ENCODE measurements at places on chromosomes 6 and 20. TPM values are rescaled to one million over a fixed set of nuclear protein-coding genes. Genes with fewer than 3 reads are reported as not detected.

The ZC2HC1B gene
- total RNA-seq: 0.84 TPM

The HDGFL1 gene
- not detected for total RNA-seq

The F13A1 gene
- 2.0 TPM for total RNA-seq

The LY6G6F gene
- total RNA-seq: not detected

The GRIK2 gene
- total RNA-seq: not detected

The MAP3K4 gene
- total RNA-seq: 105 TPM

The ENPP5 gene
- 0.68 TPM for total RNA-seq

The TRDN gene
- total RNA-seq: not detected

The BPIFA3 gene
- total RNA-seq: not detected

The GMDS gene
- total RNA-seq: 16.4 TPM

- no peak for DNase-seq
These were observed 14.1 kb downstream of the SCML4 start for GRCh38 chr6:107809966-107810365.

GRCh38 chr20:12098421-12098820, 180.7 kb downstream of the BTBD3 start:
- no peak for DNase-seq

DNA sequence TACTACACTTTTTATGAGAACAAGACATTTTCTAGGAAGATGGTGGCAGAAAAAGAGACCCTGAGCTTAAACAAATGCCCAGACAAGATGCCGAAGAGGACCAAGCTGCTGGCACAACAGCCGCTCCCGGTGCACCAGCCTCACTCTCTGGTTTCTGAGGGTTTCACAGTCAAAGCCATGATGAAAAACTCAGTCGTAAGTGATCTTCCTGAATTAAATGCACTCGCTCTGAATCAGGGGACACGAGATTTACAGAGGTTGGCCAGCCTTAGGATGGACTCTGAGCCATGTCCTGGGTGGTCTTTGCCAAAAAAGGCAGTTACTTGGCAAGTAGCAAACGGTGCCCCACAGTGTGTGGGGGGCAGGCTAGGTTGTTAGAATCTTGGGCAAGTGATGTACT, 423 bp downstream of the PACRG start:
- DNase-seq: no peak

- no peak for DNase-seq
These were observed 831.5 kb upstream of the CITED2 start for GRCh38 chr6:140205795-140206593.

- DNase-seq: no peak
These were observed 546.0 kb upstream of the ARID1B start for GRCh38 chr6:156231026-156231765.

DNA sequence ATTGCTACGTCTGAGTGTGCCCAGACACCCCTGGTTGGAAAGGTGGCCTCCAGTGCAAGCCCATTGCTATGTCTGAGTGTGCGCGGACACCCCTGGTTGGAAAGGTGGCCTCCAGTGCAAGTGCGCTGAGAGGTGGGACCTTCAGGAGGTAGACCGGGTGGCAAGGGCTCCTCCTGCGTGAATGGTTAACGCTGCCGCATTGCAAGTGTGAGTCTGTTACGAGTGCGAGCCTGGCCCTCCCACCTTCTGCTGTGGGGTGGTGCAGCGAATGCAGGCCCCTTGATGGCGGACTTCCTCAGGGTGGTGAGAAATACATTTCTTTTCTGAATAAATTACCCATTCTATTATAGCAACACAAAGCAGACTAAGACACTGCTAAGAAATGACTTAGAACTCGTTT, 208.8 kb downstream of the DLL1 start:
- no peak for DNase-seq

- peak; percentile 43 for DNase-seq
These were observed 104.9 kb upstream of the NXT1 start for GRCh38 chr20:23245553-23246181.

DNA sequence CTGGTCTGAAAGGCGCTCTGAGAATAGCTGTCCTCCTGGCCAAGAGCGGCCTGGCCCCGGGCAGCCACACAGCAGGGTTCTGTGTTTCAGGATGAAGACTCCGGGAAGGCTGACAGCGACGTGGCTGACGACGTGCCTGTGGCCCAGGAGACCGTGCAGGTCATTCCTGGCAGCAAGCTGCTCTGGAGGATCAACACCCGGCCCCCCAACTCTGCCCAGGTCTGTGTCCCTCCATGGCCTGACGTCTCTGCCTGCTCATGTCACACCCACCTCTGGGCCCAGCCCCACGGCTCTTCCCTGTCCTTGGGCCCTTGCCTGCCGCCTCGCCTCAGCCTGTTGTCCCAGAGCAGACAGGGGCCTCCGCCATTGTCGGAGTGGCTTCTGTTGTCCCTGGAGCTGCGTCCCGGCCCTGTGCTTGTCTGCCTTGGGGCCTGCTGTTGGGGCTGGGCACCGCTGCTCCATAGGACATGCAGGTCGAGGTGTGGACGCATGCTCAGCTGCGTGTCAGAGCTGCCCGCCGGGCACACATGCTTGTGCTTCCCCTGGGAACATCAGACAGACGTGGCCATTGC, 16.2 kb upstream of the ADRM1 start:
- DNase-seq: no peak

- DNase-seq: no peak
These were observed 9.3 kb downstream of the NUDT3 start for GRCh38 chr6:34383161-34383631.

DNA sequence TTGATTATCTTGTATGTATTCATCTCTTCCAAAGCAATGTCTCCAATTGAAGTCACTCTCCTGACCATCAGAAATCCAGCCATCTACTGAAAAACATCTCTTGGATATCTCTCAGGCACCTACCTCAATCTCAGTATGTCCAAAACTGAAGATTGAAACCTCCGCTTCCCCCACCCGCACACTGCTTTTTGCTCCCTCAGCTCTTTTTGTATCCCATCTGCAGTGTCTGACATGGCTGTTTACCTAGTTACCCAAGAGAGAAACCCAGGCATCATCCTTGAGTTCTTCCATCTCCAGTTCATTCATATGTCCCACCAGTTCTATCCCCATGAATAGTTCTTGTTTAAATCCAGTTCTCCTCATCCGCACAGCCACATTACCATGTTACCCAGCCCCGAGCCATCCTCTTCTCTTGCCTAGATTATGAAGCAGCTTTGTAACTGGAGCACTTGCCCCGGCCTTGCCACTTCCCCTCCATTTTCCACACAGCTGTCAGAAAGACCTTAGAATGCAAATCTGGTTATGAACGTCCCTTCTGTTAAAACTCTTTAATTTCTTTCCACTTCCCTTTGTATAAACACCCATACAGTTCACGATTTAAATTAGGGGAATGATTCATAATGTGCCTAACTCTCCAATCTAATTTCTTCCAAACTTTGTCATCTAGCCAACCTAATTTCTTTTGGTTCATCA, 40.5 kb upstream of the GCLC start:
- no peak for DNase-seq

- DNase-seq: no peak
These were observed 232.5 kb upstream of the TAB2 start for GRCh38 chr6:149084808-149085556.

GRCh38 chr6:125656287-125656870, 93.1 kb upstream of the HEY2 start:
- no peak for DNase-seq

DNA sequence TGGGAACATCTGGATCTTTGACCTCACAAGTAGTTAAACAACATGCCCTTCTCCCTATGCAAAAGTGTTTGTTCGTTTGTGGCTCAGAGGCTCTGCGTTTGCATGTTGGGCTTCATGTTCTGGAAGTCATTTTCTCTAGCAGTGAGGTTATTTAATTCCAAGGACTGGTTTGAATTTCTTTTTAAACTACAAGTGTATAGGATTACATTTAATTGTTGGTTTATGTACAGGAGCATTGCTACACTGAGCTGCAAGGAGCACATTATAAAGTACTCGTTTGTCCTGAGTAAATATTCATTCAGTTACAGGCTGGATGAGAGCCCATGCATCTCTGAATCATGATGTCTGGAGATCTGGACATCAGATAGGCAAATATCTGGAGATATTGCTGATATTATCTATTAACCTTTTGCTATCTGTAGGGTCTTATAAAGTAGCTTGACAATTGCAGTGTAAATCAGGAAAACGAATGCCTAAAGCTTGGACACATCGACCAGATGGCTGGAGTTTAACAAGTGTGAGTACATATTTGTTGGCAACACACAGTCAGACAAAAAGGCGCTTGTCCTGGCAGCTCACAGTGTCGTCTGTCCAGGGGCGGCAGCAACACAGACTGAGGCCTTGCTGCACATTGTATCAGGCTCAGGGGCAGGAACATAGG, 84.6 kb downstream of the PDE7B start:
- DNase-seq: no peak

DNA sequence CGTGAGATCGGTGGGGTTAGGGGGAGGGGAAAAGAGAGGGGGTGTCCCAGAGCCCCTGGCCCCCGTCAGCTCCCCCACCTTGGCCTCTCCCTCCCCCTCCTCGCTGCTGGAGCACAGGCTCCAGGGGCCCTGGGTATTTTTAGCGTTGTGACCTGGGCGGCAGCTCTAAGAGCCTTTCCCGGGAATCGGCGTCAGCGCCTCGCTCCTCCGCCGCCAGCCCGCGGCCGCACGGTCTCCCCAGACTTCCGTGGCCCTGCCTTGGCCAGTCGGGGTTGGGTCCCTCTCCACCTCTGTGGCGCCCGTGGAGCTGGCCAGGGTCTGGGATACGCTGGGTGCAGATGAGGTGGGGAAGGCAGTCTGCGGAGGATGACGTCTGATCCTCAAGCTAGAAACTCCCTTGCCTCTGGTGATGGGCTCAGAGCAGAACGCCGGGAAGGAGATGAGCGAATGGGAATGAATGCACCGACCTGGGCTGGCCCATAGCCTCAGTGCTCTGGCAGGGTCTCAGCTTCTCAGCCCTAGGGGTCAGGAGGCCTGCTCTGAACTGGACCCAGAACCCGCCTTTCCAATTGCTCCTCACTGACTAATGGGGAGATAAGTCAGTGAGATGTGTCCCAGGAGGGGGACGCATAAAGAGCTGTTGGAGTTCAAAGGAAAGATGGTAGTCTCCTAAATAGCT, 883 bp upstream of the DBNDD2 start:
- no peak for DNase-seq

GRCh38 chr6:29651413-29652197, 5.3 kb upstream of the MOG start:
- peak; percentile 69 for DNase-seq

DNA sequence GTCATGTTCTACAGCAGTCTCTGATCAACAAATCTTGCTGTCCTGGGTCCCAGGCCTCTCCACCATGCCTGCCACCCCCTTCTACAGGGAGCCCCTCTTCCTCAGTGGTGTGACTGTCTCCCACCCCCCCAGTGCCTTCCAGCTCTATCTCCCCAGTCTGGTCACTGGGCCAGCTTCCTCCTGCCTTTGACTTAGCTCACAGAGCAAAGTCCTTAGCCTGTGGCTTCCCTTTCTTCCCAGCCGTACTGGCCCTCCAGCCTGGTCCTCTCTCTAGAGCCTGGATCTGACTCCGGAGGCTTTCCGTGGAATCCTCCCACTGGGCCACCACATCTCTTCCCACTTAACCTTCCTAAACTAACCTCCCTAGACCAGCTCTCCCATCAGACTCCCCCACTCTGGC, 17.0 kb downstream of the MAPK13 start:
- no peak for DNase-seq

GRCh38 chr20:45470937-45471336, 1.4 kb downstream of the WFDC2 start:
- DNase-seq: no peak

GRCh38 chr20:20946122-20946759, 159.9 kb downstream of the LINC00237 start:
- no peak for DNase-seq

GRCh38 chr6:113076116-113076515, 729.0 kb downstream of the RFPL4B start:
- no peak for DNase-seq

- DNase-seq: no peak
These were observed 38.3 kb upstream of the LTV1 start for GRCh38 chr6:143804835-143805239.

- no peak for DNase-seq
These were observed 15.2 kb upstream of the TAGAP start for GRCh38 chr6:159059885-159060506.

DNA sequence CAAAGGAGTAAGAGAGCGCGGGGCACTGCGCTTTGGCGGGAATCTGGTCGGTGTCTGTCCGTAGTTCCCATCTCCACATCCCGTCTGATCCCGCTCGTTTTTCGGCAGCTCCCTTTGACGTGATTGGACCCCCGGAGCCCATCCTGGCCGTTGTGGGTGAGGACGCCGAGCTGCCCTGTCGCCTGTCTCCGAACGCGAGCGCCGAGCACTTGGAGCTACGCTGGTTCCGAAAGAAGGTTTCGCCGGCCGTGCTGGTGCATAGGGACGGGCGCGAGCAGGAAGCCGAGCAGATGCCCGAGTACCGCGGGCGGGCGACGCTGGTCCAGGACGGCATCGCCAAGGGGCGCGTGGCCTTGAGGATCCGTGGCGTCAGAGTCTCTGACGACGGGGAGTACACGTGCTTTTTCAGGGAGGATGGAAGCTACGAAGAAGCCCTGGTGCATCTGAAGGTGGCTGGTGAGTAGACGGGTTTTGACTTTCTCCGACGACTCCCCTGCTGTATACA, 1.4 kb downstream of the BTN1A1 start:
- DNase-seq: peak; percentile 65

GRCh38 chr6:47792216-47792733, 10.4 kb downstream of the OPN5 start:
- no peak for DNase-seq

GRCh38 chr6:156351346-156351966, 425.7 kb upstream of the ARID1B start:
- DNase-seq: no peak

- peak; percentile 95 for DNase-seq
These were observed at the start of gene TCFL5 for GRCh38 chr20:62861726-62862336. TSS of gene TCFL5 (minus strand) at chr20:62861822. CDS start at chr20:62861670, 152 bp downstream.

DNA sequence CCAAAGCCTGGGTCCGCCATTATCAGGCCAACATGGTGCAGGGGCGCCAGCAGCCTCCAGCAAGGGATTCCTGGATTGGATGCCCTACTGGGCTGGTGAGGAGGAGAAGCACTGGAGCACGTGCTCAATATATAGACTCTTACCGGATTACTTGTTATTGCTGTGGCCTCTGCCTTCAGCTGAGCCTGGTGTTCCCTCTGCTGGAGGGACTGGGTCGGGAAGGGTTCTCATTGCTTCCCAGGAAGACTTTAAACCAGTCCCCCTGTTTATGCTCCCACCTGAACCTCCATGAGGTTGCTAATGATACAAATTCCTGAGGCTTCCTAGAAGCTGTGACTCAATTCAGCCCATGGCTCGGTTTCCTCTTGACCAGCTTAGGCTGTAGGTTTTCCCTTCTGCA, 186.7 kb upstream of the ARID1B start:
- no peak for DNase-seq

GRCh38 chr6:45569210-45569945, 191.6 kb upstream of the SUPT3H start:
- DNase-seq: no peak

DNA sequence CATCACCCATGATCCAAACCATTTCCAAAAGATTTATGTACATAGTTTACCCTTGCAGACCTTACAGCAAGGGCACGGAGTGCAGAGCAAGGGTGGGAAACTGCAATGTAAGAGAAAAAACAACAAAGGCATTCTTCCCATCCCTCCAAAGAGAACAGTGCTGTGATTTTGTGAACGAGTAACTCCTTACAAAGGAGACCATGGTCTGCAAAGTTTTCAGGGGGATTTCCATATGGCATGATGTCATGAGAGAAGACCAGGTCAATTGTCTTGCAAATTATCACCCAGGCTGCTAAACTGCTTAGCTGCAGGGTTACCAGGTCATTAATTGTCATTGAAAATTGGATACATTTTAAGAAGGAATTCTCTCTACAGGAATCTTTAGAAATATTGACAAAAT, 58.3 kb downstream of the LAMP5 start:
- DNase-seq: no peak

GRCh38 chr6:129153257-129153656, 270.3 kb downstream of the LAMA2 start:
- DNase-seq: no peak
